ENCODE measurements at places on chromosomes 6 and 20.

DNA sequence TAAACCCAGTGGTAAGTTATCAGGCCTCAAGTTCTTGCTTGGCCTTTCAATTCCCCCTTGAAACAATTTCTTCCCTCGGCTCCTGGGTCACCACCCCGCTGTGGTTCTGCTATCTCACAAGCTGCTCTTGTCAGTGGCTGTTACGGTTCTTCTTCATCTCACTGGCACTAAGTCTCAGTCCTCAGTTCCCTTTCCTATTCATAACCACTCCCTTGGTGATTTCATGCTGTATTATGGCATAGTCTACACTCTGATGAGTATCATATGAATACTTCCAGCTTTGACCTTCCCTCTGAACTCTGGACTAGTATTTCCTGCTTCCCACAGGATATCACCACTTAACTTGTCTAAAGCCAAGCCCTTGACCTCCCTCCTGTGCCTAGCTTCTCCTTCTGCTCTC is 7.9 kb downstream of the TAAR1 start:
- no peak for DNase-seq

- DNase-seq = no peak
Measured at GRCh38 chr6:106538145-106538544, 91.2 kb downstream of the RTN4IP1 start.

GRCh38 chr6:163291622-163292021 is 122.9 kb upstream of the QKI start:
- DNase-seq = no peak

DNA sequence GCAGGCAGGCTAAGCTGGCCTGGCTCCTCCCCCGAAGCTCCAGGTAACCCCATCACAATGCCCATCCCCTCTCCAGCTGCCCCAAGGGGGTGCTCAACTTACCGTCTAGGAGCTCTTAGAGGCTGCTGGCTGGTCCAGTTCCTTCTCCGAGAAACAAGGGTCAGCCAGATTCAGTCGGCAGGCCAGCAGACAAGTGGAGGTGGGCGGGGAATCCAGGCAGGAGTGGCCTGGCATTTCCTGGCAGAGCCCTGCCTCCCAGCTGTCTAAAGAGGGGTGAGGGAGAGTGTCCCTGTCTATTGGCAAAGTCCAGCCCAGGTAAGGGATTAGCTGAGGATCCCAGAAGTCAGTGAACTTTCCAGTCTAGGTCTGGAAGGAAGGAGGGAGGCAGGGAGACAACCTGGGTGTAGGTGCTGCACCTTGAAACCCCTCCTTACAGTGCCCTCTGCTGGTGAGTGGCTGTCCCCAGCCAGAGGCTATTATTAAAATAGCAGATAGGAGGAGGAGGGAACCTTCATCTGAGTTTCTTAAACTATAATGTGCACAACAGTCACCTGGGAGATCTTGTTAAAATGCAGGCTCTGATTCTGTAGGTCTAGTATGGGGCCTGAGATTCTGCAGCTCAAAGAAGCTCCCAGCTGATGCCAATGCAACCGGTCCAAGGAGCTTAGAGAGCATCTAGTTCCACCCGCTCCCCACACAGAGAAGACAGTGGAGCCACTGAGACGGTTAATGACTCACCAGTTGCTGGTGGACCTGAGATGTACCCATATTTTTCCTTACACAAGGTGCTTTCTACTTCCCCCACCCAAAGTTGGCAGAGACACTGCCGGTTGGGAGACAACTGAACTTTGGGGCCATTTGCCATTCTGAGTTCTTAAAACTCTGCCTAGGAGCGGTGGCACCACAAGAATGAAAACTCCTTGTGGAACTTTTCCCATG is at the start of gene UNC5CL:
TSS of gene UNC5CL (minus strand) at position 162 of the 939 bp plus-strand sequence. CDS start 4,147 bp downstream, outside the sequence.
- DNase-seq = peak; percentile 66
